ENCODE measurements at places on chromosomes 4 and X. TPM values are rescaled to one million over a fixed set of nuclear protein-coding genes. Genes with fewer than 3 reads are reported as not detected.

Gene ITIH6
- not detected for total RNA-seq

Gene SRPK3
- total RNA-seq, result under 0.01 TPM

Gene F9
- not detected for total RNA-seq

Gene CT83
- total RNA-seq, result not detected

Gene ODAM
- total RNA-seq, result not detected

Gene TBC1D8B
- 12.1 TPM for total RNA-seq

Gene TRIM2
- 69.9 TPM for total RNA-seq

Gene ATP8A1
- total RNA-seq, result 2.6 TPM

Gene GRPR
- not detected for total RNA-seq

Gene SH2D1A
- not detected for total RNA-seq

Gene PWWP3B
- under 0.01 TPM for total RNA-seq

Gene ACOX3
- total RNA-seq, result 17.7 TPM

Gene ANXA10
- 5.1 TPM for total RNA-seq

Gene PCDH7
- 0.23 TPM for total RNA-seq

All from smooth muscle cell of the coronary artery (primary cell).